PC-9 (cell line): ENCODE measurements at places on chromosomes 2 and 18. TPM values are rescaled to one million over a fixed set of nuclear protein-coding genes. Genes with fewer than 3 reads are reported as not detected.

OTOS gene
- not detected in 2 replicates for total RNA-seq

GRCh38 chr18:69980982-69981804, 33.5 kb upstream of the CD226 start:
- no peak overlapping the region for H3K27ac ChIP-seq
- no peaks in the 10 kb centered on the region; the same call in 1 of the 2 replicates for H3K36me3 ChIP-seq
- H3K4me3 ChIP-seq = no peak overlapping the region
- H3K4me1 ChIP-seq = no peaks in the 10 kb centered on the region
- H3K27me3 ChIP-seq = no peaks in the 10 kb centered on the region

WNT10A gene
- total RNA-seq = 1.2 and 2.3 TPM in 2 replicates

DCC gene
- total RNA-seq = not detected in 2 replicates

DNA sequence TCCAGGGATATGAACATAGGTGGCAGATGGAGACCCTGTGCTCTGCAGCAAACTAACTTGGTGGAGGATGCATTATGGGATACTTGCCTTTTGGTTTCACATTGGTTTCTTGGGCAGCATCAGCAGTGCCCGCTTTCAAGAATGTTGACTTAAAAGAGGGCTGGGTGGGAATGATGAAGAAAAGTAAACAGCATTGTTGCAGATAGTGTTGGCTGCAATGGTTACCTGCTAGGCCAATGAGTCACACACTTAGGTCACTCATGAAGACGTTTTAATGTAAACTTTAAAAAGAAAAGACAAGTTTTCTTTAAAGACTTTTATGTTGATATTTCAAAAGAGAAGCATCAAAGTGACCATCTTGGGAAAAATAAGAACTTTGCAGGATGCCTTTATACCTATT, 26.1 kb upstream of the FAM237A start:
- H3K36me3 ChIP-seq = no peaks in the 10 kb centered on the region
- no peaks in the 10 kb centered on the region; the same call in 1 of the 2 replicates for H3K4me1 ChIP-seq
- no peak overlapping the region for H3K4me3 ChIP-seq
- peak; percentile 61 for DNase-seq

GRCh38 chr18:13112982-13113381, 105.6 kb upstream of the LDLRAD4 start:
- no peaks in the 10 kb centered on the region for H3K27me3 ChIP-seq
- H3K4me1 ChIP-seq = no peaks in the 10 kb centered on the region
- no peak for DNase-seq
- no peak overlapping the region for H3K27ac ChIP-seq

PROM2 gene
- total RNA-seq = 129 and 147 TPM in 2 replicates

- no peak overlapping the region for H3K4me3 ChIP-seq
- no peaks in the 10 kb centered on the region; the same call in 1 of the 2 replicates for H3K27me3 ChIP-seq
- no peak for DNase-seq
- no peak overlapping the region for H3K27ac ChIP-seq
- H3K4me1 ChIP-seq = 0 out of 2 replicates have a peak, but pooled peaks cover 13% of the 10 kb centered on the region
Observed at GRCh38 chr2:217851191-217852020, 151.4 kb downstream of the TNS1 start.
